ENCODE measurements at places on chromosomes 13 and 19. TPM values are rescaled to one million over a fixed set of nuclear protein-coding genes. Genes with fewer than 3 reads are reported as not detected.

DNA sequence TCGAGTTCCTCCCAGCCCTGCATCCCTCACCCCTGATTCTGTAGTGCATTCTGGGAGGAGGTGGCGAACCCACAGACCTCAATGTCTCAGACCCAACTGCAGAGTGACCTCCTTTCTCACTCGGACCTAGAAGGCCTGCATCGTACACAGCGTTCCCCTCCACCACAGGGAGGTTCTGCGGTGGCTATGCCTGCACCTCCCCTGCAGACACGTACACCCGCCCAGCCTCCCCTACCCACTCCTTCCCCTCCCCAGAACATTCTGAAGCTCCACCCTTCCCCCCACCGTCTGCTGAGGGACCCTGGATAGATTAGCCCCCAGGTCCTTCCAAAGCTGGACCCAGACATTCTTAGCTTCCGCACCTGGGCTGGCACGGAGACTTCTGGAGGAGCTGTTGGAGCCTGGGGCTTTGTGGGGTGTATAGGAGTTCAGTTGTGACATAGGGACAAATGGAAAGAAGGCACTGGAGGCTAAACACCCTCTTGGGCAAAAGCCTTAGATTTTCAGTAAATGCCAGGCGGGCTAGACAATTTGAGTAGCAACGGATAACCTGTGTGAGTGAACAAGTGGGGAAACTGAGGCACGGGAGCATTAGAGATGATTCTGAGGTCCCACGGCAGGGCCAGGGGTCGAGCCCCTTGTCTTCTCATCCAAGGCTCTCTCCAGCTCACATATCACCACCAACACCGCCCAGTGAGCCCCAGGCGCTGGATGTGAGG is 420 bp upstream of the FSD1 start:
- DNase-seq = no peak

- DNase-seq = no peak
Observed at GRCh38 chr13:79692846-79693245, 211.9 kb downstream of the NDFIP2 start.

- no peak for DNase-seq
Observed at GRCh38 chr13:25143706-25144105, 28.4 kb downstream of the AMER2 start.

DNA sequence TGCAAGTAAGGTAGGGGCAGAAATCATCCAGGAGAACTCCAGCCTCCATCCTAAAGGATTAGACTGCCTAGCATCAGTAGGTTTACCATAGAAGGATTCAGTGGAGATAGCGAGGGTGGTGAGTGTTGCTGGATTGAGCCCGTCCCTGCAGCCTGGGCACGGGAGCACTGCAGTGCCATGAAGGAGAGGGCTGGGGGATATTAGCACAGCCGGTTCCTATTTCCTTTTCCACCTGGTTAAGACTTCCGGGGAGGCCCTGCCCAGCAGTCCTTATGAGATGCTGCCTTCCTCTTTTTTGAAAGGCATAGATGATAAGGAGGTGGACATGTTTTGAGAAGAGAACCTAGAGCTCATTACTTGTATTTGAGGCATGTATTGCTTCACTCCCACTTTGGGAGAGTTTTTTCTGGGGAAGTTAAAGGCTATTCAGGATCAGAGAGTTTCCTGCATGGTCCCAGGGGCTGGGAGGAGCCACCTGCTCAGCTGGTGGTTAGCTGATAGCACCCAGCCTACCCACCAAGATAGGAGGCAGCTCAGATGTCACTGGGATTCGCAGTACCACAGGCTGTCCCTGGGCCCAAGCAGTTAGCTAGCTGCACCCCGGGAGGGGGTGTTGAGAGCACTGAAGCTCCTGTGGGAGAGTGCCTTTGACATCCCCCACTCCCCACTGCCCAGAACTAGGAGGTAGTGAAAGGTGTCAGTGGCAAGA is 17.2 kb downstream of the ACTN4 start:
- DNase-seq = peak; percentile 60

The RINL gene
- 8.9 TPM for total RNA-seq

The HOMER3 gene
- 62.7 TPM for total RNA-seq

The ZNF682 gene
- total RNA-seq = 9.1 TPM

DNA sequence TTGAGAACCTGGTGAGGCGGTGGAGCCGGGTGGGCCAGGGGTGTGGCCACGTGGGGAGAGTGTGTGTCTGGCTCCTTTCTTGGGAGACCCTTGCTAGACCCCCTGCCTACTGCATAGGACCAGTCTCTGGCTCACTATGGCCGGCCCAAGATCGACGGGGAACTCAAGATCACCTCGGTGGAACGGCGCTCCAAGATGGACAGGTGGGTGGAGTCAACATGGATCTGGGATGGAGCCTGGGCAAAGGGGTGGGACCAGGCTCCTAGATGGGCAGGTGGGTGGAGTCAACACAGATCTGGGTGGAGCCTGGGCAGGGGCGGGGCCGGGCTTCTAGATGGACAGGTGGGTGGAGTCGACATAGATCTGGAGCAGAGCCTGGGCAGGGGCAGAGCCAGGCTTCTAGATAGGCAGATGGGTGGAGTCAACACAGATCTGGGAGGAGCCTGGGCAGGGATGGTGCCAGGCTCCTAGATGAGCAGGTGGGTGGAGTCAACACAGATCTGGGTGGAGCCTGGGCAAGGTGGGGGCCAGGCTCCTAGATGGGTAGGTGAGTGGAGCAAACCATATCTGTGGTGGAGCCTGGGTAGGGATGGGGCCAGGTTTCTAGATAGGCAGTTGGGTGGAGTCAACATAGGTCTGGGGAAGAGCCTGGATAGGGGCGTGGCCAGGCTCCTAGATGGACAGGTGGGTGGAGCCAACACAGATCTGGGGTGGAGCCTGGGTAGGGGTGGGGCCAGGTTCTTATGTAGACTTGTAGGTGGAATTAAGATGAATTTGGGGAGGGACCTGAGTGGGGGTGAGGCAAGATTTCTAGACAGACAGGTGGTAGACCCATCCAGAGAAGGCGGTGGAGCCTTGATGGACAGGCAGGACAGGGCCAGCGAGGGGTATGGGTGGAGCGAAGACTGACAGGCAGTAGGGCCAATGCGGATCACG is 56.5 kb downstream of the VAV1 start:
- no peak for DNase-seq

DNA sequence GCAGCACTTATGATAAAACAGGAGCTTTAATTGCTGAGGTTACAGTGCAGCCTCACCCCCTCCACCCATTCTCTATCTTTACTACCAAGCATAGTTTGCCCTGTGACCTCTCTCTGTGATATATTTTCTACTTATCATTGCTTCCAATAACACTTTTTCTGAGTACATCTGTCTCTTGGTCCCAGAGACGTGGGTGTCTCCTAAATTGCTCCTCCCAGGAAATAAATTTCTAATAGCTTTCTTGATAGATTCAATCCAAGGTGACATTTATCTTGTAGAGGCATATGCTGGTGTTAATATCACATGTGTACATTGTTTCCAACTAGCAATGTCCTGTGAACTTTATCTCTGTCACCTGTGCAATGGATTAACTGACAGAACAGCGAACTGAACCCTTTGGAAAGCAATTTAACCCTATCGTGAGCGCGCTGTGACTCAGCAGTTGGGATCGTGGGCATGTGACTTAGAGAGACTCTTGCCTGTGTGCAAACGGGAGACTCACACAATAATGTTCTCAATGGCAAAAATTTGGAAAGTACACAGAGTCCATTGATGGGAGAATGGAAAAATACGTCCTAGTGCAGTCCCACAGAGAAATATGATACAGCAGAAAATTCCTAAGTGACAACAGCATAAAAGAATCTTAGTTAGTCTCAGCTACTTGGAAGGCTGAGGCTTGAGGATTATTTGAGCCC is 7.0 kb upstream of the MAP2K2 start:
- DNase-seq = peak; percentile 65

- DNase-seq = no peak
Observed at GRCh38 chr13:46529216-46529919, 23.6 kb upstream of the LRCH1 start.

GRCh38 chr19:32864318-32865007 is 5.1 kb downstream of the SLC7A9 start:
- no peak for DNase-seq

DNA sequence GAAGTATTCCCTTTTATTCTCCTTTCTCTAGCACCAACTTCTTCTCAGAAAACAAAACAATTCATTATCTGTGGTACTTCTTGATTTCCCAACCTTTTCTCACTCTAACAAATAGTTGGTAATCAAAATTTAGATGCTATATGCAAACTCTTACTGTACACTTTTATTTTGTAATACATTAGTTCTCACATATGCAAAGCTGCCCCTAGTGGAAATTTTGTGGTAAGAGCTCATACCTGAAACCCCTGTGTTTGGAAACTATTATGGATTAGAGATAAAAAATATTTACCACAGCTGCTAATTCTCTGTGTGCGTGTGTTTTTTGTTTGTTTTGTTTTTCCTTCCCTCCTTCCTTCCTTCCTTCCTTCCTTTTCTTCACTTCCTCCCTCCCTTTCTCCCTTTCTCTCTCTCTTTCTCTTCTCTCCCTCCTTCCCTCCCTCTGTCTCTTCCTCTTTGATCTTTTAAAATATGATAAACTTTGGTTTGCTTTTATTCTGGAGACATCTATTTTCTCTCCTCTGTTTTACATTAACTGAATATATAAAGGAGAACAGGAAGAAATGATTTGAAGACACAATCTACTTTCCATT is 537.4 kb downstream of the SLITRK6 start:
- peak; percentile 25 for DNase-seq

DNA sequence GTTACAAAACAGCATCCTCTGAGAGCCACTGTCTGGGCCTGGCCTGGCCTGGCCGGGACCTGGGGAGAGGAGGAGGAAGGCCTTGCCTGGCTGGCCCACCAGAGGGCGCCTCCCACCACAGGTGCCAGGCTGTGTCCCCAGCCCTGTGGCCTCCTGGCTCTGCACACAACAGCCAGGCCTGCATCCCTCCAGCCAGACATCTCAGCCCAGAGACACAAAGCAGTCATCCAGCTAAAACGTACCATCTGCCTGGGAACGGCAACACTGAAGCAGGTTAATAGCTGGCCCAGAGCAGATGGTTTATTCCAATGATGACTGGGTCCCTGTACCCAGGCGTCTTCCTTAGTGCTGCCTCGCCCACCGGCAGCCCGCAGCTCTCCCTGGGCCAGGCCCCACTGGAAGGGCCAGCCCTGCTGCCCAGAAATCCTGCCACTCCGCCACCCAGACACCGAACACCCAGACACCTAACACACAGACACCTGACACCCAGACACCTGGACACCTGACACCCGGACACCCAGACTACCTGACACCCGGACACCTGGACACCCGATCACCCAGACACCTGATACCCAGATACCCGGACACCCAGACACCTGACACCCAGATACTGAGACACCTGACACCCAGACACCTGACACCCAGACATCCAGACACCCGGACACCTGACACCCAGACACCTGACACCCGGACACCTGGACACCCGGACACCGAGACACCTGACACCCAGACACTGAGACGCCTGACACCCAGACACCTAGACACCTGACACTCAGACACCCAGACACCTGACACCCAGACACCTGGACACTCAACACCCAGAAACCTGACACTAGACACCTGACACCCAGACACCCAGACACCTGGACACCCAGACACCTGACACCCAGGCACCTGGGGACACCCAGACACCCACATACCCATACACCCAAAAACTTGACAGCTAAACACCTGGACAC is 20.1 kb downstream of the C19orf12 start:
- DNase-seq = peak; percentile 84

The CD70 gene
- not detected for total RNA-seq

DNA sequence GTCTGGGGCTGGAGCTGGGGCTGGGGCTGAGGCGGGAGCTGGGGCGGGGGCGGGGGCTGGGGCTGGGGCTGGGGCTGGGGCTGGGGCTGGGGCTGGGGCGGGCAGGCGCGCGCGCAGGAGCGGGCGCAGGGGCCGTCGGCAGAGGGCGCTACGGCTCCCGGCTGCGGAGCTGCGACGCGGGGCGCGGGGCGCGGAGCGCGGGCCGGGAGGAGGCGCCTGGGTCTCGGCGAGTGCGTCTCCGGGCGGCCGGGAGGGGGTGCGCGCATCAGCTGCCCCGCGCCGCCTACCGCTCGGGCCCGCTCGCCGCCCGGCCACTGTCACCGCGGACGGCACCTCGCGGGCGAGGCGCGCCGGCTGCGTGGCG is 422 bp upstream of the MTUS2 start:
- DNase-seq = peak; percentile 54

- peak; percentile 55 for DNase-seq
Observed at GRCh38 chr19:14383661-14384555, 2.7 kb downstream of the ADGRE5 start.

- no peak for DNase-seq
Observed at GRCh38 chr19:42229855-42230351, 9.8 kb downstream of the ZNF526 start.

The CD33 gene
- not detected for total RNA-seq
